ENCODE measurements at places on chromosomes 2 and 18.

- DNase-seq = peak; percentile 94
These were observed at the start of gene RND3 for GRCh38 chr2:150487537-150488429. Gene RND3, minus strand, starts transcription at chr2:150487667. Its CDS starts 250 bp downstream, at chr2:150487417.

- DNase-seq = no peak
These were observed 51.9 kb downstream of the TSHZ1 start for GRCh38 chr18:75262511-75262910.

DNA sequence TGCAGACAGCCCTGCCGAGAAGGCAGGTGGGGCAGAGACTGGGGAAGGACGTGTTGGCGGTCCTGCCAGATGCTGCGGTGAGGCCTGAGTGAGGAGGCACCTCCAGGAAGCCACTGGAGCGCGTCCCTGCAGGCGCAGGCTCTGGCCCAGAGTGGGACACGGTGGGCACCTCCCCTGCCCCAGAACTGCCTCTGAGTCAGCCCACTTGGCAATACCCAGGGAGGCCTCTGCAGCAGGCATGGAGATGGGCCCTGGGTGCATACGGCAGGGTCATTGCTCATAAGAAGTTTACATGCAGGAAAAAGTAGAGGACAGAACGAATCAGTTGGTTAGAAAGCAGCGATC, 195.9 kb downstream of the TFCP2L1 start:
- DNase-seq = no peak

DNA sequence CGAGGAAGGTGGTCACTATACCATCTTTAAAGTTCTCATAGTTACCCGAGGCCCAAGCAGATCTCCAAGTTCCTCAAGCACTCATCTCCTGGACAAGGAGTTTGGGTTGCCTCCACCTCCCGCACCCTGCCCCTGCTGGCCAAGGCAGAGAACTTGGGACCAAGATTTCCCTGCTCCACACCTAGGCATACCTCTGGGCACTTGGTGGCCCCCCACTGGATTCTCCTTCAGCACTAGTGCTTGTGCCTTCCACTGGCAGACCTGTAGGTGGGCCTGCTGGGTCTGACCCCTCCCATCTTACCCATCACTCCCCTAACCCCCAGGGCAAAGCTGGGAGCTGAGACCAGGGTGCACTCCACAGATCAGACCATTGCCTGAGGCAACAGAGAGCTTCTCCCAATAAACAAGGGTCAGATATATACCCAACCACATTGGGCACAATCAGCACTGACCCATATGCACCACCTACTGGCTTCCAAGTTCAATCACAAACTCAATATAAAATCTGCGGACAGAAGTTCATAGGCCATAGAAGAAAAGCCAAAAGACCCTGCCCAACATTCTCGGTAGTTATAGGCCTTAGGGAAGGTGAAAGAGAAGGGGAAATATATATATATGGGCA, 244.2 kb downstream of the EXOC6B start:
- no peak for DNase-seq

DNA sequence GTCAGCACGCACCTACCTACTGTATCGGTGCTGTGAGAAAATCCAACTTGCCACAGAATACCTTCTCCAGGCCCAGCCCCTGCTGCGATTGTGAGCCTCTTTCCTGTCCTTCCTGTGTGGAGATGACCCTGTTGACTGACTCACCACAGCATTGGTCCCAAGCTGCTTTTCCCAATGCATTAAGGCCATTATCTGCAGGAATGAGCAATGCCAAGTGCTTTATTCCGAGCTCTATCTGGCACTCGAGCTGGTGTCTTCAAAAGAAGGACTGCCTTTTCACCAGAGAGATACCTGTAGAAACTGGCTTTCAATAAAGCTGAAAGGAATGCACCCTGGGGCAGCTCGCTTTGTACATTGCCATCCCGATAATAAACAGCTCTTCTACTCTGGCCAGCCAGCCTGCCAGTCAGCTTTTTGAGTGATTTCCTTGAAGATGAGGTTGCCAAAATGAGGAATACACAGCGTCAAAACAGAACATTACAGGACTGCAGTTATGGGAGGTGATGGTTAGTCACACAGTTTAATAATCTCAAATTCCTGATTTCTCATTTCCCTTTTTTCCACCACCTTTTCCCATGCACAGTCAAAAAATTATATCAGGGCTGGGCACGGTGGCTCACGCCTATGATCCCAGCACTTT, 8.3 kb upstream of the RNF103 start:
- no peak for DNase-seq

- DNase-seq = no peak
These were observed 53.4 kb downstream of the SLC40A1 start for GRCh38 chr2:189527041-189527750.

GRCh38 chr18:80176334-80177073, 67.4 kb downstream of the ADNP2 start:
- DNase-seq = no peak

DNA sequence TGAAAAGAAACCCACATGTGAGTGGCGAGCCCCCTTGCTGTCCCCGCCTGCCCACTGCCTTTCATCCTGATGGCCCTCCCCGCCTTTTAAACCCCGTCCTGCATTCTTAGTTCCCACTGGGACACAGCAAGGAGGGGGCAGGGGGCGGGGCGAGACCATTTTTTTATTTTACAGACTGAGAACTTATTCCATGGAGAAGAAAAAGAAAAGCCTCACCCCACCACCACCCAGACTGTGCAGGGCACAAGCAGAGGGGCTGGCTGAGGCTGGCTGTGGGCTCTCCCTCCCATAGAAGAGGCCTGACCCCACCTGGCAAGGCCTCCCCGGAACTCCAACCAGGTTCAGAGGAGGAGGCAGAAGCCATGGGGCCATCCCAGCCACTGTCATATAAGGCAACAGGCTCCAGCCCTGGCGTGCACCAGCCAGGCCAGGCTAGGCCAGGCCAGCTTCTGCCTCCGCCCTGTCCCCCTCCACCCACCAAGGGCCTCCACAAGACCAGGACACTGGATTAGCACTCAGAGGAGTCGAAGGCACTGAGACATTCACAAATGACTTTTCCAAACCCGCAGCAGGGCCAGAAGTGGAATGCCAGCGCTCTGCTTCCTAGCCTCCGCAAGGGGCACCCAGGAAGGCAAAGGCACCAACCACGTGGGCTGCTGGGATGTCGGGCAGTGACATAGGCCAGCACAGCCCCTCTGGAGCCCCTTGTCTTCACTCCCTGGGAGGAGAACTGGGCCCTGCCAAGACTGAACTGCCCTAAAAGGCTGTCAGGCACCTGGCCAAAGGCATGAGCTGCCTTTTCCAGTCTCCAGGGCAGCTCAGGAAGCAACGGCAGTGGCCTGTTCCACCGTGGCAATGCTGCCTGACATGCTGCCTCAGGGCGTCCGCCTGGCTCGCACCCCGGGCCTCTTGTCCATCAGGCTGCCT, 37.5 kb upstream of the SEMA4C start:
- peak; percentile 90 for DNase-seq

DNA sequence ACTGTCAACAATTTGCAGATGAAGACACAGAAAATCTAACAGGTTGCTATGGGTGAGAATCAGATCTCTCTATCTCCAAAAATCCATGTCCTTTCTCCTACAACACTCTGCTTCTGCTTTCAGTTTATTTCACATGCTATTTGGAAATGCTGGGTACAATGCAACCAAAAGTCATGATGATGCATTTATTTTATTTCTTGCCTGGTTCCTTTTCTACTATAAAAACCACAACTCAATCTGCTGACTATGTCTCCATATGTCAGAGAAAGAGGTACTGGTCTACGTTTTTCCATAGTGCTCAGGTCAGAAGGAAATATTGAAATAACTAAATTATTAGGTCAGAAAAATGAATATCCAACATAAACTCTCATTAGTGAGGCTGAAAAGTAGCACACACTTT, 20.5 kb downstream of the RAD51AP2 start:
- no peak for DNase-seq

GRCh38 chr2:28583899-28584553, 88.2 kb downstream of the PLB1 start:
- peak; percentile 88 for DNase-seq

GRCh38 chr2:26346454-26347053, at the start of gene ADGRF3:
Gene ADGRF3, minus strand, starts transcription at chr2:26346789. Its CDS starts 555 bp downstream, at chr2:26346234.
- peak; percentile 55 for DNase-seq

DNA sequence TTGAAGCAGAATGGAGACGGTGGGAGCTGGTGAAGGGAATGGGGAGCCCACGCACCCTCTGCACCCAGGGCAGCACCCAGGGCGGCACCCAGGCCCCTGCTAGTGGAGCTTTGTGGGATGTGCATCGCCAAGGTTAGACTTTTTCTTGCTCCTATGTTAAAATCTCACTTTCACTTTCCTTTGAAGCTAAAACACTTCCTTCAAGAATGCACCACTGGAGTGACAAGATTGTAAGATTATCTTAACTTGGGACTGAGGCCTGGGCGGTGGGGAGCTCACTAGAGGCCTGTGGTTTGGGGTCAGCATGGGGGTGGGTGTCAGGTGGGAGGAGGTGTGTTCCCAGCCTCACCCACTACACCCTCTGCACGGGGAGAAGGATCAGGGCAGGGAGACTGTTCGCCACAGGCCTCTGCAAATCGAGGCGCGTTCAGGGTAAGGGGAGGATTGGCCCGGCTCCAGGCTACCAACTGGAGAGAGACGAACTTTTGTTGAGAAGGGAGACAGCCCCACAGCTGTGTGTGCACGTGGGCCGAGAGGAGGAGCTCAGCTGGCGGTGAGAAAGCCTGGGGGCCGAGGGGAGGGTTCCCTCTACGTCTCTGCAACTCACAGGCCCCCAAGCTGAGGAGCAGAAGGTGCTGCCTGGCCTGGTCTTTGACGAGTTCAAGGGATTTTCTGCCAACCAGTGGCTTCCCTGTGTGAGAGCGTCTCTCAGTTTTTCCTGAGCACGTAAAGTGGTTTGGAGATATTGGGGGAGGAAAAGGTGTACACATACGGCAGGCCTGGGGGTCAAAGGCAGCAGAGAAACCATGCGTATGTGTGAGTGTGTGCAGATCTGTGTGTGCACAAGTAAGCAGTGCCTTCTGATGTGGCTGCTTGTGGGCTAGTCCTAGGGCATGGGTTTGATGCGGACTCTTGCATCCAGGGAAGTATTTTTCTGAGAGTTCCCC, 147.7 kb downstream of the KLHL29 start:
- no peak for DNase-seq

DNA sequence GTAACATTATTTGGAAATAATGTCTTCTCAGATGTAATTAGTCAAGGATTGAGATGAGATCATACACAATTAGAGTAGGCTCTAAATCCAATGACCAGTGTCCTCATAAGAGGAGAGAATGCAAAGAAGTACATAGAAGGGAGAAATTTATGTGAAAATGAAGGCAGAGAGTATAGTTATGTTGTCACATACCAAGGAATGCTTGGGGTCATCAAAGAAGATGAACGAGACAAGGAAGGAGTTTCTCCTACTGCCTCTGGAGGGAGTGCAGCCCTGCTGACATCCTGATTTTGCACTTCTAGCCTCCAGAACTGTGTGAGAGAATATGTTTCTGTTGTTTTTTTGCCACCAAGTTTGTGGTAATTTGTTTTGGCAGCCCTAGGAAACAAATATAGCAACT, 100.1 kb downstream of the GALNT13 start:
- no peak for DNase-seq

GRCh38 chr18:59484561-59485328, 125.7 kb upstream of the LMAN1 start:
- DNase-seq = no peak

- DNase-seq = peak; percentile 76
These were observed 12.6 kb downstream of the NR4A2 start for GRCh38 chr2:156319811-156320485.

GRCh38 chr2:209029249-209029648, 394.6 kb upstream of the MAP2 start:
- no peak for DNase-seq

GRCh38 chr18:69585696-69586095, 185.0 kb downstream of the DOK6 start:
- DNase-seq = no peak

Data from heart left ventricle (tissue), 16 donors.